ENCODE measurements at places on chromosomes 3 and 15.

GRCh38 chr15:68187559-68187958 is 17.6 kb downstream of the CALML4 start:
- DNase-seq, result no peak

- no peak for DNase-seq
Measured at GRCh38 chr15:101486696-101487459, 2.6 kb downstream of the PCSK6 start.

DNA sequence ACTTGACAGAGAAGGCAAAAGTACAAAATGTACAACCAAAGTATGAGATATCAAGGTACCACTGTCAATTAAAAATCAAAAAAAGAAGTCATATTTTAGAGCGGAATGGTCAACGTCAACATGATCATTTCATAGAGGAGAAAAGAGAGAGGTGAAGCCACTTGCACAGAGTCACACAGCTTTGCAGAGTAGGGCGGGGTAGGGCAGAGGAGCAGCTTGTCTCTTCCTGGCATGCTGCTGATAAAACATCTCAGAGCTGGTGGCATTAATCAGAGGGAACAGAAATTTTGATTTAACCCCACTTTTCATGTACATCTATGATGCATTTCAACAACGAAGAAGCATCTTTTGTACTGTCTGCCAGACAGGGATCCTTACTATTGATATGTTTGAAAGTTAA is 5.2 kb upstream of the IGF1R start:
- no peak for DNase-seq

GRCh38 chr15:45165536-45165935 is 22.2 kb downstream of the SHF start:
- DNase-seq, result no peak

DNA sequence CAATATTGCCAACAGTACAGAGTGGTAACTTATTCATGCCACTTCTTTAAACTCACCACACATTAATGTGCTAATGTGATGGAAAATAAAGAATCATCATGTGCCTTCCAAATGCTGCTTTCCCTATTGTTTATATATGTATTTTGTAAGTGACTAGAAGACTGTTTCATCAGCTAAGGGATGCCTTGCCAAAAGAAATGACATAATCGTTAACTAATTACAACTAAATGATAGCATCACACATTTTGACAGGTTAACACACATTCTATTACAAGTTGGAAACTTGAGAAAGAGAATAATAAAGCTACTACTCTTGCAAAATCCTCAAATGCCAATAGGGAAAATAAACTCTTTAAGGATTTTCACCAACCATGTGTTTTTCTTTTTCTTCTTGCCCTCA is 329.9 kb upstream of the AGTR1 start:
- DNase-seq, result no peak

DNA sequence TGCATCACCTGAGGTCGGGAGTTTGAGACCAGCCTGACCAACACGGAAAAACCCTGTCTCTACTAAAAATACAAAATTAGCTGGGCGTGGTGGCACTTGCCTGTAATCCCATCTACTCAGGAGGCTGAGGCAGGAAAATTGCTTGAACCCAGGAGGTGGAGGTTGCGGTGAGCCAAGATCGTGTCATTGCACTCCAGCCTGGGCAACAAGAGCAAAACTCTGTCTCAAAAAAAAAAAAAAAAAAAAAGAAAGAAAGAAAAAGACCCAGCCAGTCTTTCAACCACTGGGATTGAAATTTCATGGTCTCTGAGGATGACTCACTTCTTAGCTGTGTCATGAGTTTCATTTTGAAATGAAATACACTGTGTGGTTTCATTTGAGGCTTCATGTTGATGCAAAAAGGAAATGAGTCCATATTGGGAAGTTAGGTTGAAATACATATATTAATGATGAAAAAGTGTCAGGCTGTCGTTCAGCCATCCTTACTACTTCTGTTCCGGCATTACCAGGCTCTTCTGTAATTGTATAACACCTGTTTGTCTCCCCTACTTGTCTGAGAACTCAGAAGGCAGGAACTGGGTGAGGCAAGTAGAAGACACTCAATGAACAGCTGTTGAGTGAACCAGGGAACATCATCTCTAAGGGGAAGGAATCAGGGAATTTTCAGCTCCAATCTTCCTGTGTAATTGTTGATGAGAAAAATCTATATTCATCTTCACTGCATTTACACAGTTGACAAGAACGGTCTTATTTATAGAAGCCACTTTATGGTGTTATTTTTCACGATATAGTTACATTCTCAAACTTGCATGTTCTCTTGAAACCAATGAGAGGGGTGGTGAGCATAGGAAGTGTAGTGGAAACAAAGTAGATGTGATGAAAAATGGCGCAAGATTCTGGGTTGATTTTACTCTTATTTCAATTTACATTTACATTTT is 87.4 kb downstream of the NFKBIZ start:
- DNase-seq, result no peak

- no peak for DNase-seq
Measured at GRCh38 chr3:122233101-122233952, 49.9 kb downstream of the CASR start.

DNA sequence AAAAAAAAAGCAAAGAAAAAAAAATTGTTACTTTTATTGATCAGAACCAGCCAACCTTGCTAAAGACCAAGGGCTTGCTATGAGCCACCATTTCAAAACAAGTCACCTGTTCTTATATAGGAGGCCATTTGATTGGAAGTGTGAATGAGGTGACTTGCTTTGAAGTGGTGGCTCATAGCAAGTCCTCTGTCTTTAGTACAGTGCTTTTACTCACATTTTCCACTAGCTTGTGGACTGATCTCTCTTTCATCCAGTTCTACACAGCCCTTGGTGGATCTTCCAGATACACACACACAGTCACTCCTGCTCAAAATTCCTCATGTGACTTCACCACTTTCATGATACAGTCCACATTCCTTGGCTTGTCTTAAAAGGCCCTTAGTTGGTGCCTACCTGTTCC is 13.5 kb downstream of the CLSTN2 start:
- DNase-seq, result no peak

DNA sequence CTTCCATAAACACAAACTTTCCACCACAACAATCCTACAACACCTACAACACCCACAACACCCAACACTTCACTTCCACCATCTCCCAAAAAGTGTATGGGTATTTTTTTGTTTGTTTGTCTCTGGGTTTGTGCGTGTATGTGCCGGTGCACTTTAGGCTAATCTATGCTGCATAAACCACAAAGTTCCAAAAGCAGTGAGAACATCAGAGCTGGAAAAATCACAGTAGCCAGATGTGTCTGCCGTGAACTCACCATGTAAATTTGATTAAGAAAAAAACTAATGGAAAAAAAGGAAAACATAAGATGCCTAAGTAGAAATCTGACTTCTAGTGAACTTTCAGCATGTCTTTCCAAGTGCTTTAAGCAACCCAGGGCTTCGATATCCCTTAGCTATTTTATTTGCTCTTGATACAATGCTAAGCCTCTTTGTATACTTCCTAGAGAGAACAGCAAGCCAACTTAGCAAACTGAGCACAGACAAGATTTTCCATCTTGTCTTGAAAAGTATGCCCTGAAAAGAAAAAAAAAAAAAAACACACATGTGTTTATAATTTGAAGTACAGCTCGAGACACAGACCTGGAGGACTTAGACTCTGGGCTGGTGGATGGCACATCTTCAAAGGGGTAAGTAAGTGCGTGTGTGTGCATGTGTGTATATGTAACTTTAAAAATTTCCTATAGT is 91.4 kb downstream of the WWTR1 start:
- DNase-seq, result no peak

DNA sequence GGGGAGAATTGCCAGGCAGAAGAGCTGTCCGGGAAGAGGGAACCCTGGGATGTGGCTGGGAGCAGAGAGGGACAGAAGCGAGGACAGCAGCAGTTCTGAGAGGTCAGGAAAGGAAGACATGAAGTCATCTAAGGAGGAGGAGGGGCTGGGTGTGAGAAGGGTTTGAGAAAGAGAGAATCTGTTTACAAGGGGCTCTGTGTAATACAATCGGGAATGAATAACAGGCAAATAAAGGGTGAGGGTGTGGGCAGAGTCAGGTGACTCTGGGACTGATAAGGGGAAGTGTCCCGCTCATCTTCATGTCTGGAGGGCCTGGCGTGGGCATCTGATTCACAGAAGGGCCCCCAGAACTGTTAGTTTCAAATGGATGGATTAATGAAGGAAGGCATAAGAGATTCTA is 191.3 kb downstream of the XXYLT1 start:
- no peak for DNase-seq

DNA sequence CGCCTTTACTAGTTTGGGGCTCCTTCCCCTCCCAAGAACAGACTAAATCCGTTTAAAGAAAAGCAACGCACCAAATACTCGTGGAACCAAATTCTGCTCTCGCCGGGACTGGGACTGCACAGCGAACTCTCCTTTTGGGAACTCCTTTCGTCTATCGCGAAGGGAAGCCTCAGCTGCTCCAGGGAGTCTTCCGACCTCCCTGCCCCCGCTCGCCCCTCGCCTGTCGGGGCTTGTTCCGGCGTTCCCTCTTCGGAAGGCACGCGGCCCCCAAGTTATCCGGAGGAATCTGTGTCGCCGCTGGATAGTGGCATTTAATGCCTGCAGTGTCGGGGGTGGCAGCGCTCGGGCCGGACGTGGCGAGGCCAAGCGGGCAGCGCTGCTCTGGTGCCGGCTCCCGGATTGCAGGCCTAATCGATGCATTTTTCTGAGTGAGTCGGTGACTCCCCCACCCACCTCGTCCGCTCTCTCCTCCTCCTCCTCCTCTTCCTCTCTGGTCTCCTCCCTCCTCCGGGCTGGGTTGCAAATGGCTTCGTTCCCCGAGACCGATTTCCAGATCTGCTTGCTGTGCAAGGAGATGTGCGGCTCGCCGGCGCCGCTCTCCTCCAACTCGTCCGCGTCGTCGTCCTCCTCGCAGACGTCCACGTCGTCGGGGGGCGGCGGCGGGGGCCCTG is at the start of gene TRIM71:
TSS of gene TRIM71 (plus strand) at position 440 of the 671 bp plus-strand sequence. CDS start at position 524, 84 bp downstream.
- no peak for DNase-seq

- DNase-seq, result no peak
Measured at GRCh38 chr3:159144472-159144871, 342.6 kb downstream of the MFSD1 start.

GRCh38 chr3:195558602-195559001 is 15.5 kb upstream of the PPP1R2 start:
- no peak for DNase-seq

- DNase-seq, result no peak
Measured at GRCh38 chr3:120726791-120727190, 15.5 kb downstream of the RABL3 start.

DNA sequence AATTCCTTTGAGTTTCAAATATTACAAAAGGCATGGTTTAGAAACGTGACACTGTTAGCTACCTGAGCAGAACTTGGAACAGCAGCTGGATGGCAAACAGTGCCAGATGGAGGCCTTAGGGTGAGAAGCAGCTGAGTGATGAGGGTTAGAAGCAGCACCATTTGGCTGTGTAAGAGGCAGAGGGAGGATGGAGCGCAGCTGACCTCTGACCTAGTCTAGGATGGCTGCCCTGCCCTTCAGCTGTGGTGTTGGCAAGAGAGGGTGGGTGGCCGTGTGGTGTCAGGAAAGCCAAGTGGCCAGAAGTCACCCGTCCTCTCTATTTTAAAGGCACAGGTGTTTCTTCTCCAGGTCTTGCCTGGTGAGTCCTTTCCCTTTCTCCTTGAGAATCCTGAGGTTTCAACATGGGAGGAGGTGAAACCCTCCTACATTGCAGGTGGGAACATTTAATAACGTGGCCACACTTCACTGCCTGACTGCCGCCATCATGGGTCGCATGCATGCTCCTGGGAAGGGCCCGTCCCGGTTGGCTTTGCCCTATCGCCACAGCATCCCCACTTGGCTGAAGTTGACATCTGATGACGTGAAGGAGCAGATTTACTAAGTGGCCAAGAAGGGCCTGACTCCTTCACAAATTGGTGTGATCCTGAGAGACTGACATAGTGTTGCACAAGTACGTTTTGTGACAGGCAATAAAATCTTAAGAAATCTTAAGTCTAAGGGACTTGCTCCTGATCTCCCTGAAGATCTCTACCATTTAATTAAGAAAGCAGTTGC is 17.6 kb downstream of the BCL2L10 start:
- no peak for DNase-seq

DNA sequence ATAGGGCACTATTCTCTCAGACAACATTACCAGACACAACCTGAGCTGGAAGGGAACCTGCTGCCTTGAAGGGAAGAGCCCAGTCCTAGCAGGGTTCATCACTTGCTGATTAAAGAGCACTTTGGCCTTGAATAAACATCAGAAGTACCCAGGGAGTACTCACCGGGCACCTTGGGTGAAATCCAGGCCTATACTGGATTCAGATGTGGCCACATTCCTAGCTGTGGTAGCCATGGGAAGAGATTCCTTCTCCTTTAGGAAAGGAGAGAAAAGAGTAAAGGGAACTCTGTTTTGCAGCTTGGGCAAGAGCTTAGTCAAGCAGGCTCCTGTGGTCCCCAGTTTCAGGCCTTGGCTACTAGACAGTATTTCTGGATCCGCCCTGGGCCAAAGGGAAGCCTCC is 195.0 kb downstream of the SPATA16 start:
- DNase-seq, result no peak

DNA sequence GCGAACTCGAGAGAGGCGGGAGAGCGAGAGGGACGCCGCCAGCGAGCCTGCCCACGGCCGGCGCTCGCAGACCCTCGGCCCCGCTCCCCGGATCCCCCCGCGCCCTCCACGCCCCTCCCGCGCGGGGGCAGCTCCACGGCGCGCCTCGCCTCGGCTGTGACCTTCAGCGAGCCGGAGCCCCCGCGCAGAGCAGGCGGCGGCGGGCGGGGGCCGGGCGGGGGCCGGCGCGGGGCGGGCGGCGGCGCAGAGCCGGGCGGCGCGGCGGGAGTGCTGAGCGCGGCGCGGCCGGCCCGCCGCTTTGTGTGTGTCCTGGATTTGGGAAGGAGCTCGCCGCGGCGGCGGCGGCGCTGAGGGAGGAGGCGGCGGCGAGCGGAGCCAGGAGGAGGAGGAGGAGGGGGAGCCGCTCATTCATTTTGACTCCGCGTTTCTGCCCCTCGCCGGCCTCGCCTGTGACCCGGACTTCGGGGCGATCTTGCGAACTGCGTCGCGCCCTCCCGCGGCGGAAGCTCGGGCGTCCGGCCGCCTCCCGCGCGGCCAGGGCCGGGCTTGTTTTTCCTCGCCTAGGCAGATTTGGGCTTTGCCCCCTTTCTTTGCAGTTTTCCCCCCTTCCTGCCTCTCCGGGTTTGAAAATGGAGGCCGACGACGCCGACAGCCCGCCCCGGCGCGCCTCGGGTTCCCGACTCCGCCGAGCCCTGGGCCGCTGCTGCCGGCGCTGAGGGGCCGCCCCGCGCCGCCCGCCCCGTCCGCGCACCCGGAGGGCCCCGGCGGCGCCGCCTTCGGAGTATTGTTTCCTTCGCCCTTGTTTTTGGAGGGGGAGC is 524 bp downstream of the IGF1R start:
- no peak for DNase-seq

- no peak for DNase-seq
Measured at GRCh38 chr3:163622384-163622783, 1455.9 kb downstream of the SI start.

Measured in NCI-H1417 treated with DMSO at 0.1 percent for 48 hours (cell line).